Fibroblast of villous mesenchyme (primary cell): ENCODE measurements at places on chromosomes 12 and 14.
A peak's percentile ranks its signal among the peaks of the same experiment; 100 is the strongest.

DNA sequence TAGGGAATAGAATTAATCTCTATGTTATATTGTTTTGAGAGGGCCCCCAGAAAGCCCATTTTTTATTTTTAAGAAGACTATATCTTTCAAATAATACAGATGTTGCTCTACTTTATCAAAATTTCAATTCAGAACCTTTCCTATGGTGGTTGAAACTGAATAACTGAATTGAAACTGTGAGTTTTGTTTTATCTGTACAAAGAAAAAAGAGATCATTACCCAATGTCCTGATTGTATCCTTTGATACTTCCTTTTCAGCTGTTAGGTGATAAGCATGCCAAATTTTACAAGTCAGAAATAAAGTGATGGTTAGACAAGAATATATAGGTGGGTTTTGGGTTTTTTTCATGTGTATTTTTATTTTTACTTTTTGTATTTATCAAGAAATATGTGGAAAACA is 1293.1 kb upstream of the USP15 start:
- DNase-seq = no peak

DNA sequence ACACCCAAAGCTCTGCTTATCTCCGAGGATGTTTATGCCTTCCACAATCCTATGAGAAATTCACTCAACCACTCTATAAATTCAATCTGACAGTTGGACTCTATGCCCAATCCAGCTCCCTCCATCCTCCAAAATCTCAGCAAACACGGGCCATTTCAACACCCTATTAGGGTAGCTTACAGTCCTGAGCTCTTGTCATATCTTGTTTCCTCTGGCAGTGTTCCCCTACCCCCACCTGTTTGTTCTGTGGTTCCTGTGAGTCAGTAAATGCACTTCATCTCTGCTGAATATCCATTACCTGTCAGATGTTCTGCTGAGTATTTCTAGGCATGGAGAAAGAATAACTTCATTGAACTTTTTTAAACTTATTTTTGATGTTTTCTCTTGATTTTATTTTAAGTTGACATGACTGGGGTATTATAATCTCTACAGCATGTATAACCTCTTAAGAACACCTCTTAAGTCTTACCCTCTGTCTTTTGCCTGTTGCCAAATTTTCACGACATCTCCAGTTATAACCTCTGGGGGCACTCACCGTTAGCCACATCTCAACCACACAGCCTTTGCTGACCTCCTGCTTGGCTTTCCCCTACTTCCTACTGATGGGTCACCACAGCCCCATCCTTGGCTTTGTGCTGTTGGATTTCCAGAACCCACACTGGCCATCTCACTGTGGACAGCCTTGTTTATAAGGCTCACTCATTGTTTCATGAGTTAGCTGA is 317.0 kb upstream of the TMPO start:
- DNase-seq = no peak

DNA sequence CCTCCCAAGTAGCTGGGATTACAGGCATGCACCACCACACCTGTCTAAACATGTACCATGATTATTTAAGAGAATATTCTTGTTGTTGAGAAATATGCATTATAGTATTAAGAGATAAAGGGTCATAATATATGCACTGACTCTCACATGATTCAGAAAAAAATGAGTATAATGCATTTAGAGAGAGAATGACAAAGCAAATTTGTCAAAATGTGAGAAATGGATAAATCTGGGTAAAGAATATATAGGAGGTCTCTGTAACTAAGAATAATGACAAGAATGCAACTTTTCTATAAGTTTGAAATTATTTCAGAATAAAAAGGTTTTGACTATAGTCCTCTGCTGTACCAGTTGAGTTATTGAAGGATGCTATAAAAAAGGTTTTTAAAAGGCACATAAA is 28.1 kb upstream of the ZNF740 start:
- no peak for DNase-seq

DNA sequence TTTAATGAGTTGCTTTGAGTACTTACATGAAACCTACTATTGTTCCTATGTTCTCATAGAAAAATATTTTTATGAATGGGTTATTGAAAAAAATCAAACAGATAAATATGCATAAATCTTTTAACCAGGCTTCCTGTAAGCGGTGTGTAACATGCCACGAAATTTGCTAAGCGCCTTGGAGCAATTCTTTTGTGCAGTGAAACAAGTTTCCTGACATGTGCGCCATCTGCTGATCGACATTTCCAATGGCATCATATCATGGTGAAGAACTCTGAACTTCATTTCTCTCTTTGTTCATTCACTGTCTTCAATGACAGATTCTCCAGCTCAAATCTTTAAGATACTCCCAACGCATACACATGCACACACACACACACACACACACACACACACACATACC is 145.6 kb upstream of the NAV3 start:
- peak; percentile 65 for DNase-seq

- DNase-seq = no peak
Measured at GRCh38 chr12:2009623-2010022, 5.4 kb upstream of the DCP1B start.

- no peak for DNase-seq
Measured at GRCh38 chr14:98909251-98909944, 362.6 kb downstream of the BCL11B start.

GRCh38 chr14:61179061-61179690 is 102.0 kb downstream of the TMEM30B start:
- DNase-seq = peak; percentile 12

- peak; percentile 65 for DNase-seq
Measured at GRCh38 chr14:61659582-61659981, 35.7 kb upstream of the HIF1A start.

DNA sequence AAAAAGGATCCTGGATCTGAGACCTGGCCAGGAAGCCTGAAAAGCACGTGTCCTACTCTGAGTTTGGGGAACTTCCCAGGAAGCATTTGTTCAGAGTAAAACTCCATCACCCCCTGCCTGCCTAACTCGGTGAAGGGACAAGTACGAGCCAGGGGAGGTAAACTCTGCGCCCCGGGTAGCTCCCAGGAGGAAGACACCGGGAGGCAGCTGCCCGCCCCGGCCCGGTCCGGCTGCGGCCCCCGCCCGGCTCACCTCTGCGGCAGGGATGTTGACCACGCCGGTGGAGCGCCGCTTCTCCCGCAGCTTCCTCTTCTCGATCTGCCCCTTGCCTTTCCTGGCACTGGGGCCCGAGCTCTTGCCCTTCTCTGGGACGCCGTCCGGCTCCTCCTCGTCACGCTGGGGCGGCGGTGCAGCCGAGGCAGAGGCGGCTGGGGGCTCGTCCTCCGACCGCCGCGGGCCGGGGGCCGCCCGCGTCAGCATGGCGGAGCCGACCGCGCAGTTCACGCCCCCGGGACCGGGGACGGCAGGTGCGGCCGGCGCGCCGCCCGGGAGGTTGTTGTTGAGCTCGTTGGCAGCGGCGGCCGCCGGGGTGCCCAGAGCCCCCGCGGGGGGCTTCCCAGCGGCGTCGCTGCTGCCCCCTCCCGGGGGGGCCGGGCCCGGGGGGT is 1.2 kb downstream of the PAWR start:
- peak; percentile 49 for DNase-seq

GRCh38 chr14:20328705-20329104 is 4.4 kb downstream of the CCNB1IP1 start:
- DNase-seq = no peak

DNA sequence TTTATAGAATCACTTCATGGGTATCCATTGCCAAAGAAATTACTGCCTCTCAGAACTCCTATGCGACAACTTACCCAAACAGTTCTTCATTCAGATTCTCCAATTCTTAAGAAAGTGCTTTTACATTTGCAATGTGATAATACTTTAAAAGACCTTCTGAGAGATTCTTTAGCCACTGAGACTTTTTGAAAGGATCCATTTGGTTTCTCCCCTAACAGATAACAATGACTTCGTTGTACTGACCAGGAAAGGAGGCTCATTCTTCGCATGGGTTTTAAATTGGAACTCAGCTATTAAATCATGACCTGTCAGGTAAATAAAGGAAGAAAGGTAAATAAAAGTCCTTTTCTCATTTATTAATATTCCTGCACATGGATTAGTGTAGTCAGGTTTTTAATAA is 14.8 kb downstream of the ITPR2 start:
- DNase-seq = no peak

GRCh38 chr14:39857376-39858055 is 425.3 kb upstream of the FBXO33 start:
- no peak for DNase-seq

- no peak for DNase-seq
Measured at GRCh38 chr12:70251661-70252060, 8.4 kb downstream of the CNOT2 start.

DNA sequence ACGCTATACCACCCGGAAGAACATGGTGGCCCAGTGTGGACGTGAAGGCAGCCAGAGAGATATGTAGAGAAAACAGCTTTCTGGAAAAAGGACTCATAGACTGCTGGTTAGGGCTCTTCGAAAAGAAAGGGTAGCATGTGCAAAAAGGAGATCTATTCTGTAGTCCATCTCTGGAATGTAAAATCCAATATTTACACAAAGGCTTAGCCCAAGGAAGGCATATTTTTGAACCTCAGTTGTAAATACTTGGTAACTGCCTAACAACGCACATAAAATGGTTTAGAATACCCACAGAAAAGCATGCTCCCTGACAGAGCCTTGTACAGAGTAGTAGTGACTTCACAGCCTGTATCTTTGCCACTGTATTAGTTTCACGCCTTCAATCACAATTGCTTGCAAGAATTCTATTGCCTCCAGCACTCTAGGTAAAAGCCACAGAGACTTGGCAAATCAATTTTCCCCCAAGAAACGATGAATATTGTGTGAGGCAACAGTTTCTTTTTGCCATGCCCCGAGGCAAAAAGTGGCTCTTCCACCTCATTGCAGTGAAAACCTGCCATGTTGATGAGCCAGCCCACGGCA is 59.2 kb downstream of the TRIM9 start:
- DNase-seq = peak; percentile 13

- DNase-seq = no peak
Measured at GRCh38 chr12:75438059-75438754, 42.3 kb upstream of the GLIPR1 start.

- no peak for DNase-seq
Measured at GRCh38 chr12:52657250-52657902, 5.4 kb upstream of the KRT2 start.

DNA sequence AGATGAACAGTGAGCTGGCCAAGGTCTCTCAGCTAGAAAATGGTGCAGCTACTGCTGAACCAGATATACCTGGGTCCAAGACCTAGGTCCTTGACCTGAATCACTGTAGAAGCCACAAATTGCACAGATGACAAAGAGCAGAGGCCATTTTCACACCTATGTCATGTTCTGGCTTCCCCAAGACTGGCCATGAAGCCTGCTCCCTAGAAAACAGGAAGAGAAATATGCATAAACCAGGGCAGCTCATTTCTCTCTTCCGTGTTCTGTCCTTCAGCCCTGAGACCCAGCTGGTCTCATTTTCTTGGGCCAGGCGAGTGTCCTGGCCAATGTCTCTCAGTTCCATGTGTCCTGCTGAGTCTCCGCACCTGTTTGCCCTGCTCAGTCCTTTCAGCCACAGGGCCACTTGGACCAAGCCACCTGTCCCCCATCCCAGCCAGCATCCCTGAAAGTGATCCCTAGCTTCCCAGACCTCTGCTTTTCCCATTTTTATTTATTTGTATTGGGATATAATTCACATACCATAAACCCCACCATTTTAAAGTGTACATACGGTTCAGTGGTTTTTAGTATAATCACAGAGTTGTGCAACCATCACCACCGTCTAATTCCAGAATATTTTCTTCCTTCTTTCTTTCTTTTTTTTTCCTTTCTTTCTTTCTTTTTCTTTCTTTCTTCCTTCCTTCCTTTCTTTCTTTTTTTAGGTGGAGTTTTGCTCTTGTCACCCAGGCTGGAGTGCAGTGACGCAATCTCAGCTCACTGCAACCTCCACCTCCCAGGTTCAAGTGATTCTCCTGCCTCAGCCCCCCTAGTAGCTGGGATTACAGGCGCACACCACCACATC is 27.0 kb downstream of the P2RX7 start:
- DNase-seq = no peak

GRCh38 chr12:50411051-50411660 is 10.5 kb downstream of the LARP4 start:
- DNase-seq = peak; percentile 51

DNA sequence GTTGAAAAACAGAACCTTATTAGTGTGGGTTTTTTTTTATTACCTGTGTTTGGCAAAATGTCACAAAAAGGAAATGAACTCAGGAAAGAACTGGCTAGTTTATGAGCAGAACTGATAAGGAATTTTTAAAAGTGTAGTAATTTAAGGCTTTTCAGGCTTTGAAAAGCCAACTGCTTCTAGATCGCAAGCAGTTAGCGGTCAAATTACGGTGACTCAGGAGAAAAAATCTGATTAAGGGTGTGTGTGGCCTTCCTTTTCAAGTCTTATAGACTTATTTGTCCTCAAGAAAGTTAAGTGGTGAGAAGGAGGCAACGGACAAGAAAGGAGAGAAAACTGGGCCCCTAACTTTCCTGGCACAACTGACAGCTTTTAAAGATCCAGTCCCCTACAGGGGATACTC is 33.4 kb downstream of the PDZRN4 start:
- DNase-seq = peak; percentile 21

DNA sequence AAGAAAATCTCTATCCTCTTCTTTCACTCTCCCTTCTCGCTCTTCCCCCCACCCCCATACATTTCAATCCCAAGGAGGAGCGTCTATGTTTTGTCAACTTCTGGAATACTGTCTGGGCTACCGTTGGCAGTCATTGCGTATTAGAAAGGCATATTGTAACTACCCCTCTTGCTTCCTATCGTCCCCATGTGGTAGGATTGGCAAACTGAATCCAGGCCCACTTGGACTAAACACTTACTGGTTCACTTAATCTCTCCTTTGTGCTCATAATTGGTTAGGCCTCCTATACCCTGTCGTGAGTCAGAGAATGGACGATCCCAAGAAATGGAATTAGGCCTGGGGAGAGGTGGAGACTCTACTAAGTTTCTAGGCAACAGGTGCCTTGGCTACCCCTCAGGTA is 68.8 kb upstream of the SLC8A3 start:
- no peak for DNase-seq

- peak; percentile 69 for DNase-seq
Measured at GRCh38 chr14:58876608-58877007, 238.8 kb downstream of the DACT1 start.

DNA sequence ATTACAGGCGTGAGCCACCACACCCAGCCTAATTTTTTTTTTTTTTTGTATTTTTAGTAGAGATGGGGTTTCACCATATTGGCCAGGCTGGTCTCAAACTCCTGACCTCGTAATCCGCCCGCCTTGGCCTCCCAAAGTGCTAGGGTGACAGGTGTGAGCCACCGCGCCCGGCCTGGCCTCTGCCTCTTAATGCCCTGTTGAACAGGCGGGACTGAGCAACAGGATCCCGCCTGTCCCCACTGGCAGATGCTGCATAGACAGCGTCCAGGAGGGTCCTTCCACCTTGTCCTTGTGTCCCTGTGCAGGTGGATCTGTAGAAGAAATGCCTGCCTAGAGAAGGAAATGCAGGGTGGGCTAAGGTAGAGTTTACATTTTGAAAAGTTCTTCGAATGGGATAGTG is 5.7 kb downstream of the PGAM5 start:
- DNase-seq = no peak

GRCh38 chr12:101330631-101331030 is 50.7 kb downstream of the UTP20 start:
- no peak for DNase-seq

- no peak for DNase-seq
Measured at GRCh38 chr12:30500532-30500931, 195.1 kb downstream of the IPO8 start.
